ENCODE measurements at places on chromosomes 13 and 19. TPM values are rescaled to one million over a fixed set of nuclear protein-coding genes. Genes with fewer than 3 reads are reported as not detected.

GRCh38 chr13:23770973-23771372 is 118.2 kb downstream of the MIPEP start:
- no peak for DNase-seq

DNA sequence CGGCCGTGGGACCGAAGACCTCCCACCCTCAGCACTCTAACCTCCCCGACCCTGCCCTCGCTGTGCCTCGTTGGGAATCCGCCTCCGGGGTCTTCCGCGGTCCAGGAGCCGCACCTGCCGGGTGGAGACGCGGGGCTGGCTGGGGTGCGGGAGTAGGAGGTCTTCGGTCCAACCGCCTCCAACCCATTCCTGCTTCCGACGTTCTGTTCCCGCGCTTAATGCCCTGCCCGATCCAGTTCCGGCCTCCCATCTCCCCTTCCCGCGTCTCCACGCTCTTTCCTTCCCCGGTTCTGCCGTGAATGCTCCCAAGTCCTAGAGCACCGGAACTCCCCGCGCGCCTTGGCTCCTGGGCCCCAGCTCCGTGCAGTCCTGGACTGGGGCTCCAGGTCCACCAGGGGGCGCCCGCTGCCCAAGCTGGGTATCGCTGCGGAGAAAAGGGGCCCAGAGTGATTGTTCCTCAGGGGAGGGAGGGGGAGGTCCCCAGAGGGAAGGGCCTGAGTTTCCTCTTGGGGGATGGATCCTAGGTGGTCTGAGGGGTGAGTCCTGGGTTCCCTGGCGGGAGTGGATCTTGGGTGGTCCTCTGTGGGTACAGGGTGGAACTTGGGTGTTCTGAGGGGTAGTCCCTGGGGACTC is 14.1 kb upstream of the TNFSF9 start:
- peak; percentile 36 for DNase-seq

The TJP3 gene
- 2.8 TPM for polyA plus RNA-seq

DNA sequence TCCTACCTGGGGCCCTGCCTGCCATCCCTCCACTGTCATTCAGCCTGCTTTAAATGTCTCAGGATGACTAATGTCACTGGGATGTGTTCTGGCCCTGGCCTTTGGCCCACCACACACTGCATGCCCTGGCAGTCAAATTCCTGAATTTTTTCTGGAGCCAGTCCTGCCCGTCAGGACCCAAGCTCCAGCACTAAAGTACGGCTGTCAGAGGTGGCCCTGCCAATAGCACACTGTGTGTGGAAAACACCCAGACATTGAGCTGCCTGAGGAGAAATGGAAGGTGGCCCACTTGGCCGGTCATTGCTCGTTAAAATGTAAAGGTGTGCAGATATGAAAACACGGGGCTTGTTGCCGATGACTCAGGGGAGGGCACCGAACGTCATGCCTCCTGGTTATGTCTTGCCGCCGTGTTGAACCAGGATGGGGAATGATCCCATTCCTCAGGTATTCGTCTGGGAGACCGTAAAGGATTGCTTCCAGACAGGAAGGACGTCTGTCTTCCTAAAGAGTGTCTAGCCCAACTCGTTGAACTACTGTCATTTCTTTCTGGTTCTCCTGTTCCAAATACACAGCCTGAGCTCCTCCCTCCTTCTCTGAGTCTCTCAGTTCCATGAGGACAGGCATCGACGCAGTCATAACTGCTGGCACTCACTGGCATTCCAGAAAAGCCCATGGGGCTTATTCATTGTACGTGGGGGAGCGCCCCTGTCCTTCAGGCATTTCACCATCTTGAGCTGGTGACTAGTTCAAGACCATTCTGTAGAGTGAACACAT is 40.6 kb downstream of the COL4A2 start:
- no peak for DNase-seq

GRCh38 chr19:35043906-35044305 is 2.4 kb downstream of the HPN start:
- DNase-seq = no peak

GRCh38 chr13:113179374-113180230 is 21.2 kb downstream of the PROZ start:
- no peak for DNase-seq
